ENCODE measurements at places on chromosomes 11 and 22. TPM values are rescaled to one million over a fixed set of nuclear protein-coding genes. Genes with fewer than 3 reads are reported as not detected.

Gene GAS2
- 13.1 TPM for total RNA-seq

GRCh38 chr11:85626496-85626895, 648 bp downstream of the DLG2 start:
- no peak for DNase-seq

Gene SCARF2
- 2.5 TPM for total RNA-seq

DNA sequence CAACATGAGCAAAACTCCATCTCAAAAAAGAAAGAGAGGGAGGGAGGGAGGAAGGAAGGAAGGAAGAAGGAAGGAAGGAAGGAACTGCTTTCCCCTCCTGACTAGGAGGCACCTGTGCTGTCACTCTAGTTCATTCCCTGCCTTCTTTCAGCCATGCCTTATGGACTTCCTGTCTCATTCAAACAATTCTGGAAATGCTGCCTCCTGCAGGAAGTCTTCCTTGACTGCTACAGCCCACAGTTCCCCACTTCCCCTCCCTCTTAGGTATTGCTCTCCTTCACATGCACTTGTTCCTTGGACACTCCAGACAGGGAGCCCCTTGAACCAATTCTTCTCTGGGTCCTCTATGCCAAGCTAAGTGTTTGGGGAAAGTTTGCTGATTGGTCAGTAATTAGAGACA, 31.6 kb upstream of the WNT11 start:
- DNase-seq: no peak

DNA sequence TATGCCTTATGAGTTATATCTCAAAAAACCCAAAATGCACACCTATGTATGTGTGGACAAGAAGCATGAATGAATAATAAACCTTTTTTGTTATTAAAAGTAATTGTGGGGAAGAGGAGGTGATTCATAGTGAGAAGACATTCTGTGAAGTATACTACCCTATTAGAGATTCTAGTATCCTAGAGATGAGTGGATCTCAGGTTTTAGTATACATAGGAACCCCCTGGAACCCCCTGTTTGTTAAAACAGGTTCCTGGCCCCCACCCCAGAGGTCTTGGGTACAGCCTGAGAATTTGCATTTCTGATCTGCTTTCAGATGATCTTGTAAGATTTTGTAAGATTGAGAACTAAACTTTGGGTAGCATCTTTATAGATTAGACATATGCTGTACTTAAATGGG, 17.5 kb downstream of the NUCB2 start:
- no peak for DNase-seq

Gene OR6A2
- total RNA-seq: not detected

Gene PLA2G3
- total RNA-seq: not detected

DNA sequence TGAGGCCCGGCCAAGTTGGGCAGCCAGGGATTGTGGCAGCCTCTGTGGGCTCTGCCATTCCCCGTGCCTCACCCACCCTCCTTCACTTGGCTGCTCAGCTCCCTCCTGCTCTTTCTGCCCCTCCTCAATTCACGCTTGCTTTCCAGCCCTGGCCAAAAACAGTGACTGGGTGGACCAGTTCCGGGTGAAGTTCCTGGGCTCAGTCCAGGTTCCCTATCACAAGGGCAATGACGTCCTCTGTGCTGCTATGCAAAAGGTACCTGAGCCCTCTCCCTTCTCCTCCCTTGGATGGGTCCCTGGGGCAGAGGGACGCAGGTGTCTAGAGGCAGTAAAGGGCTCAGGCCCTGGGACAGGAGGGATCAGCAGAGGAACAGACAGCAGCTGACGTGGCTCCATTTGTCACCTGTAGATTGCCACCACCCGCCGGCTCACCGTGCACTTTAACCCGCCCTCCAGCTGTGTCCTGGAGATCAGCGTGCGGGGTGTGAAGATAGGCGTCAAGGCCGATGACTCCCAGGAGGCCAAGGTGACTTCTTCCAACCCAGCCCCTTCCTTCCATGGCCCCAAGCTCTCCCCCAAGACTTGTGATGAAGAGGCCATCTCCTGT, 2.7 kb downstream of the FREY1 start:
- DNase-seq: no peak

DNA sequence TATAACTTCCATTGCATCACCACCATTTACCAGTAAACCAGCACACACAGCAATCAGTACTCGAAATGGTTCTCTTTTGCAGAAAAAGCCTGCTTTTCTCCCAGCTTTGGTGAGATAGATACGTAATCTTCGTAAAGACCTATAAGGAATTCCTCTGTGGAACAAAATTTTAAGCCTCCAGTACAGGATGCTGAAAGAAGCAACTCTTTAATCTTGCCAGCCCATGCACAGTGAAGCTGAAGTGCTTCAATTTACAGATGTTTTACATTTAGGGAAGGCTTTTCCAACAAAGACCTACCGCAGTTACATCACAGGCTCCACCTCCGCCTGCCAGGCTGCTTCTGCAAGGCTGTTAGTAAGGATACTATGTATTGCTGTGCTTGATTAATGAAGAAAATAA, 1.9 kb downstream of the ELMOD1 start:
- DNase-seq: no peak

GRCh38 chr11:57124505-57124904, 57.2 kb upstream of the LRRC55 start:
- DNase-seq: no peak

DNA sequence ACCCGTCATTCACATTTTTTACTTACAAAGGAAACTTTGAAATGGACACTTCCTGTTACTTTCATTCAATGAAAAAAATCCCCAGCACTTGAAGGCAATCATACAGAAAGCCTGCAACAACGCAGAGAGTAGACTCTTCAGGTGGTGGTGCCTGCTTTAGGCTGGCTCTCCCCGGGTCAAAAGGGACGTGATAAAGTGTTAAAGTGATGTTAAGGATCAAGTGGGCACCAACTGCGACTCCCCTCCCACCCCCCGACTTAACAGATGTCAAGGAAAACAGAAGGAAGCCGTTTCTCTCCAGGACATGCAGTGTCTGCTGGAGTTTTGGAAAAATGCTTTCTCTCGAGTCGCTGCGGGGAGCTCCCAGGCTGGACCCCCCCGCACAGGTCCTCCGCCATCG, 414 bp upstream of the PNPLA3 start:
- DNase-seq: no peak

Gene SNX32
- not detected for total RNA-seq

DNA sequence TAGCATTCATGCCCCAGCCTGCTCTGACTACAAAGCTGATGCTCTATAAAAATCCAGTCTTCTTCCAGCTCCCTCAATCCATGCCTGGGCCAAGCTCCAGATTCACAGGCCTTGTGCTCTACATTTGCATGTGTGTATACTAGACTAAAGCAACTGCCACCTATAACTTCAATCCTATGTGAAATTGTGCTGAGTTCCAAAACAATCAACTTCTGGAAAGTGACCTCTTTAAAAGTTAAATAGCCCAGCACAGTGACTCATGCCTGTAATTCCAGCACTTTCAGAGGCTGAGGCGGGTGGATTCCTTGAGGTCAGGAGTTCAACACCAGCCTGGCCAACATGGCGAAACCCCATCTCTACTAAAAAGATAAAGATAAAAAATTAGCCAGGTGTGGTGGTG, 114.3 kb upstream of the ZC3H12C start:
- DNase-seq: no peak

- DNase-seq: no peak
Measured at GRCh38 chr11:94127638-94128037, 1.0 kb upstream of the PANX1 start.

DNA sequence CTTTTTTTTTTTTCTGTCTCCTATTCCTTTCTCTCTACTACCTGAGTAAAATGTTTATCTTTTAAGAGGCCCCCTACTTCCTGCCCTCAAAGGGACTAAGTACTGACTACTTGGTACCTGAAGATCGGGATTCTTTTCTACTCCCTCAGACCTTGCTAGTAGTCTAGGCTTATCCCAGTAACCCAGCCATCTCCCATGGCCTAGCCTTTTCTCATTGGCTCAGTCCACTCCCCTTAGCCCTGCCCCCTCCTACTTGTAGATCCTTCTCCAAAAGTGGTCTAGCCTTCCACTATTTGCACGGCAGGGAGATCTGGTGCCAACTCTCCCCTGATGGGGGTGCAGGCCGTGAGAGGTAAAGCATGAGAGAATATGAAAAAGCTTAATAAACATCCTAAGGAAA, 133.7 kb downstream of the RCN1 start:
- no peak for DNase-seq

Gene LMO2
- total RNA-seq: 10.3 TPM

- DNase-seq: no peak
Measured at GRCh38 chr22:41681616-41682015, 7.1 kb downstream of the SNU13 start.

Gene CNGA4
- total RNA-seq: not detected

Gene ALKBH8
- total RNA-seq: 6.2 TPM

DNA sequence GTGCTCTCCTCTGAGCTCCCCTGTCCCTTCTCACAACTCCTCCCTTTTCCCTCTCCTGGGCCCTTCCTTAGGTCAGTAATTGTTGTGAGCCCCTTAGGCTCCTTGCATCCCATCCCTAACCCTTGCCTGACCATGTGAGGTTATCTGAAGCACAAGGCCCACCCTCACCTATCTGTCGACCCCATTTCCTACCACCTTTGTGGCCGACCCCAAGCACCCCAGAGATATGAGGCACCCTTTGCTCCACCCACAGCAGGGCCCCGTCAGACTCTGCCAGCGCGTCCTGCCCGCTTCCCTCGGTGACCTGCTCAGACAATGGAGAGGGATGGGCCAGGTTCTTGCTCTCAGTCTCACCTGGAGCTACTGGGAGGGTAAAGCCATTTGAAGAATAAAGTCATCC, 1.3 kb downstream of the GNG3 start:
- no peak for DNase-seq

Gene TH
- total RNA-seq: not detected

- no peak for DNase-seq
Measured at GRCh38 chr22:27022896-27023361, 365.5 kb downstream of the MIAT start.

- no peak for DNase-seq
Measured at GRCh38 chr11:93524173-93524536, 19.0 kb downstream of the SMCO4 start.

GRCh38 chr11:78318321-78319114, 99.1 kb downstream of the GAB2 start:
- no peak for DNase-seq

- no peak for DNase-seq
Measured at GRCh38 chr11:76803811-76804600, 20.9 kb downstream of the TSKU start.

Gene KRTAP5-9
- not detected for total RNA-seq

- no peak for DNase-seq
Measured at GRCh38 chr11:76627606-76628005, 42.9 kb downstream of the LRRC32 start.

DNA sequence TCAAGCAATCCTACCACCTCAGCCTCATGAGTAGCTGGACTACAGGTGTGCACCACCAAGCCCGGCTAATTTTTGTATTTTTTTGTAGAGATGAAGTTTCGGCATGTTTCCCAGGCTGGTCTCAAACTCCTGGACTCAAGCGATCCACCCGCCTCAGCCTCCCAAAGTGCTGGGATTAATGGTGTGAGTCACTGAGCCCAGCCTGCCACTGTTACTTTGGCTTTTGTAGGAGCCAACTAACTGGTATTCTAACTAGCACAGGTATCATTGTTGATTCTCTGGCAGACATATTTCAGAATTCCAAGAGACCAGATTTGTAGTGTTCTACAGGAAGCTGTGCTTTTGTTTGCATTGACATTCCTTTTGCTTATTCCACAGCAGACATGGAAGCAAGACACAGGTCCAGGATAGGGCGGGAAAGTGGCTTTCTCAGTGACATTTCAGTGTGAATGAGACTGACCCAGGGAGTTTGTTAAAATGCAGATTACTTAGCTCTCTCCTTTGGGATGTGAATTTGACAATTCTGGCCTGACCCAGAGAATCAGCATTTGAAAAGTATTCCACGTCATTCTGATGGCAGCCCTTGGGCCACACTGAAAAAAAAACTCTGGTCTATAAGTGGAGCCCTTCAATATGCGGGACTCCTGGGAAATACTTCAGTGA, 52.2 kb upstream of the PAX6 start:
- DNase-seq: no peak

Gene NEFH
- 0.10 TPM for total RNA-seq

DNA sequence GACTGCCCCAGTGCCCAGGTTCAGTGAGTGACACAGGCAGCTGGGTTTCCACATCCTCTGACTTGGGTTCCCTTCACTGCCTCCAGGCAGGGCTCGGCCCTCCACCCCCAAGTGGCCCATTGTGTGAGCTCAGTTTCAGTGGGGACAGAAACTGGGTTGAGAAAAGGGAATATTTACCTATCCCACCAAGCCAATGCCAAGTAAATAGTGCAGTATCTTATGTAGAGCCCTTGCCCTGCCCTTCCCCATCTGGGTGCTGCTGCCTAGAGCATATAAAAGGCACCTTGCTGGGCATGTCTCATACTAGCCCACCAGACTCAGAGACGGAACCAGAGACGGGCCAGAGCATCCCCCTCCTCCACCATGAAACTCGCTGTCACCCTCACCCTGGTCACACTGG, at the start of gene SCGB1A1:
Gene SCGB1A1 (plus strand): TSS at position 301 of the 400 bp plus-strand sequence. CDS start 63 bp downstream, at position 364.
- no peak for DNase-seq

DNA sequence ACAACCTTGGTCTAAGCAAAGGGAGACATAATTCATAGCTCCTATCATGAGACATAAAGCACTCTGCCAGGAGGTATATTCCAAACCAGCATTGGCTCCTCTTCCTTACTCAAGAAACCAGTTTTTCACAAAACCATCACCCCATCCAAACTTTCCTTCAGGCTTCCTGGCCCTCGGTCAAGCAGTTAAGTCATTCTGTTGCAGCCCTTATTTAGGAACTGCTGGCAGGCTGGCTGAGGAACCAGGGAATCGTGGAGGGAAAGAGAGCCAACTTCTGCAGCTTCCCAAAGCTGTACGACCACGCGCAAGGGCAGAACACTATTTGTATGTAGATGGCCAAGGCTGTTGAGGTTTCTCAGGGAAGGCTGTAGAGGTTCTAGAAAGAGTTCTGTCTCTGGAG, 680 bp downstream of the IFT46 start:
- DNase-seq: peak; percentile 30

DNA sequence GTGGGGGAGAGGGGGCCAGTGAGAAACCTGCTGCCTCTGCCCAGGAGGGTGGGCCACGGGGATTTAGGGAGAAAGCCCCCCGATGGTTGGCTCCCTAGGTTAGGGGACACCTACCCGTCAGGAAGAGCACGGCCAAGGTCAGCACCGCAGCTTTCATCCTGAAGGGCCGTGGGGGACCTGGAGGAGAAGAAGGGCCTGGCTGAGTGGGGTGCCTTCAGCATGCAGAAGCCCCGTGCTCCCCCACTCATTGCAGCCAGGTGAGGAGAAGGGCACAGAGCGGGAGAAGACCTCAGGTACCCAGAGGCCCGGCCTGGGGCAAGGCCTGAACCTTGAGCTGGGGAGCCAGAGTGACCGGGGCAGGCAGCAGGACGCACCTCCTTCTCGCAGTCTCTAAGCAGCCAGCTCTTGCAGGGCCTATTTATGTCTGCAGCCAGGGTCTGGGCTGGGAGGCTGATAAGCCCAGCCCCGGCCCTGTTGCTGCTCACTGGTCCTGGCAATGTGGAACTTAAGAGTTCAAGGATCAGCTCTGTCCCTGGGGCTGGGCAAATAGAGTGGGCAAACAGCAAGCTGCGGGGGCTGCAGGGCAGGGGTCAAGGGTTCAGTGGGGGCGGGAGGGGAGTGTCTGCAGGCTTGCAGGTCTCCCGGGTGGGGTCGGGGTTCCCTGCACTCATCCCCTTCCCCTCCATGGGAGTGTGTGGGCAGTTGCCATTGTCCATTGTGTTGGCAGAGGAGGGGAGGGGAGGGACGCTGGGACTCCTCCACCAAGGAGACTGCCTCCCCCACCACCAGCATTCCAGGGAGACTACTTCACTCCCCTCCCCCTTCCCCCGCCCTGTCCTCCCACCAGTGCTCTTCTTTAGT, at the start of gene APOA1:
Gene APOA1 (minus strand): TSS at position 392 of the 861 bp plus-strand sequence. CDS start 235 bp downstream, at position 157.
- DNase-seq: no peak

Gene INS
- not detected for total RNA-seq
